Natural killer cell treated with Interleukin-12 subunit alpha and Interleukin-12 subunit beta and Interleukin-15 and Interleukin-18, amount 100 ng/mL, for 72 hours (primary cell): ENCODE measurements at places on chromosomes 1 and 21. TPM values are rescaled to one million over a fixed set of nuclear protein-coding genes. Genes with fewer than 3 reads are reported as not detected.

GRCh38 chr1:238061967-238062613 is 171.4 kb upstream of the ZP4 start:
- no peak for DNase-seq
- H3K4me3 ChIP-seq = no peak overlapping the region
- H3K4me1 ChIP-seq = no peaks in the 10 kb centered on the region

DNA sequence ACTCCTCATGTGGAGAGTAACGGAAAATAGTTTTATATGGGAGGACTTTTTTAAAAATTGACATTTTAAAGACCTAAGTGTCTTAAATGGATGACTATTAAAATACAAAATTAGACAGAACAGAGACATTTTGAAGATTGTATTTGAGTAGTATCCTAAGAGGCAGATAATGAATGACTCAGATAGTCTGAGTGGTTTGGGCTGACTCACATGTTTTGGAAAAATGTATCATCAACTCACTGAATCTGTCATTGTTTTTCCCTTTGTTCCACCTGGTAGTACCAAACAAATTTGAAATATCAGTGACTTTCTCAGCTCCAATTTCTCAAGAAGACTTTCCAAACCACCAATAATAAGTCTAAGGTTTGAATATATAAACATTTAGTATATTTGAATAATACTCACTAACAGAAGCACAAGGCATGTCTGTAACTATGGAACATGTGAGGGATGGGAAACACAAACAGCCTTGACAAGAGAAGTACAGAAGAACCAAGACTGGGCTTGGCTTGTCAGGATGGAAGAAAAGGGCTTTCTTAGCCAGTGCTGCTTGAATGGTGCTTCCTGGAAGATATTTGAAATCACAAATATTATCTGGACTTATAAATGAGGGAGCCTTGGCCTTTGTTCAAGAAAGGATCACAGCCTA is 90.6 kb downstream of the SGIP1 start:
- H3K27me3 ChIP-seq = peaks cover 10% of the 10 kb centered on the region
- no peak overlapping the region for H3K4me3 ChIP-seq
- no peak for DNase-seq

- H3K27ac ChIP-seq = no peak overlapping the region
- peak overlapping the region; percentile 90 for H3K4me3 ChIP-seq
- peaks cover 9% of the 10 kb centered on the region for H3K4me1 ChIP-seq
- H3K27me3 ChIP-seq = no peaks in the 10 kb centered on the region
- peaks cover 22% of the 10 kb centered on the region for H3K36me3 ChIP-seq
Observed at GRCh38 chr1:36305915-36306209, 306 bp upstream of the SH3D21 start.

GRCh38 chr1:243950166-243950565 is 100.1 kb upstream of the AKT3 start:
- peaks cover 14% of the 10 kb centered on the region for H3K27me3 ChIP-seq
- no peaks in the 10 kb centered on the region for H3K36me3 ChIP-seq
- no peaks in the 10 kb centered on the region for H3K4me1 ChIP-seq
- no peak overlapping the region for H3K4me3 ChIP-seq
- no peak for DNase-seq

HPCAL4 gene
- total RNA-seq = 0.50 TPM

CCDC185 gene
- not detected for total RNA-seq

- H3K4me3 ChIP-seq = peak overlapping the region; percentile 73
- no peak overlapping the region for H3K27ac ChIP-seq
- no peaks in the 10 kb centered on the region for H3K36me3 ChIP-seq
- peaks cover 7% of the 10 kb centered on the region for H3K4me1 ChIP-seq
Observed at GRCh38 chr1:109739738-109740614, 862 bp downstream of the GSTM3 start.

GRCh38 chr1:209256766-209257350 is 326.7 kb upstream of the CAMK1G start:
- H3K36me3 ChIP-seq = no peaks in the 10 kb centered on the region
- no peak overlapping the region for H3K4me3 ChIP-seq
- H3K27ac ChIP-seq = no peak overlapping the region
- DNase-seq = no peak

DNA sequence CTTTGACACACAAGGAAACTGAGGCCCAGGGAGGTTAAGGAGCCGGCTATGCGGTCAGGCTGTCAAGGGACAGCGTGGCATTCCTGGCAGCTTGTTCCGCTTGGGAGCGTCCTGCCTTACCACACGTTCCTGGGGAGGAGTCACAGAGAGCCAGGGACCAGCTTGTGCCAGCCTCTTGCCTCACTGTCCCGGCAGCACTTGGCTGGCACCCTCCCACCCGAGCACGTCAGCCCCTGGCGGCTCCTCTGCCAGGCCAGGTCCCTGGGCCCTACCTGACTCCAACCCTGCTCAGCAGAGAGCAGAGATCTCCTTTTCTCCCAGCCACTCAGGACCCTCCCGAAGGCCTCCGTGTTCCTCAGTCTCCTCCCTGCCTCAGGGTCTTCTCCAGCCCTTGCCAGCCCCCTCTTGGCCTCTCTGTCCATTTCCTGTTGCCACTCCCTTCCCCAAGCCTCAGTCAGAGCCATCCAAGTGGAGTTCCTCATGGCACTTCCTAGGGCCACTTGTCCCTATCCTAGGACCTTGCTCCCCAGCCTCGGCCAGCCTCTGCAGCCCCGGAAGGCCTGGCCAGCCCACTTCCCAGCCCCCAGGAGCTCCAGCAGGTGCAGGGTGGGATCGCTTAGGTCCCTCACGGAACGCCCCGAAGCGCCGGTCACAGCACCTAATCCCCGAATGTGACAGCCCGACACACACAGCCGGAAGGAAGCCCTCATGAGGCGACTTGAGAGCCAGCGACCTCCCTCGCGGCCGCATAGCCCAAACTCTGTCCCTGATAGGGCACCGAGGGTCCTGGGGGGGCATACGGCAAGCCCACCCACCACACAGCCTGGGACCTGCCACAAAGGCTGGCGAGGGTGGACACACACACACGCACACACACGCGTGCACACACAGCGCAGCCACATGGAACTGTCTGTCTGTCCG is 130.3 kb downstream of the CASZ1 start:
- no peaks in the 10 kb centered on the region for H3K4me1 ChIP-seq
- H3K27ac ChIP-seq = no peak overlapping the region
- DNase-seq = no peak
